ENCODE measurements at places on chromosomes 6 and 20.

GRCh38 chr6:11538052-11538818 lies 686 bp downstream of the TMEM170B start:
- DNase-seq = peak; percentile 30

DNA sequence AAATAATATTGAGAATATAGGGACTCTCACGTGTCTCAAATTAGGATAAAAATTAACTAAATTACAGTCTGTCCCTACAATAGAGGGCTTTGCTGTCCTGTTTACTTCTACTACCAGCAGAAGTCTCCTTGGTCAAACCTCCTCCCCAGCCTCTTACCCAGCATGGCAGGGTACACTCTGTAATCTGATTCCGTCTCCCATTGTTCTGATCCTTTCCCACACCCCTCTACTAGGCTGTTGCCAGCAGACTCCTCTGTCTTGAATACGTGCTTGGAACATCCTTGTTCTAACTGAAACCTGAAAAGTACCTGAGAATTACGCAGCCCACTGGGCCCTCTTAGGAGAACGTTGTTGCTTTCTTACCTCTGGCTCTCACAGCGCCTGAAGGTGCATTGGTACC lies 112.2 kb upstream of the PREP start:
- no peak for DNase-seq

DNA sequence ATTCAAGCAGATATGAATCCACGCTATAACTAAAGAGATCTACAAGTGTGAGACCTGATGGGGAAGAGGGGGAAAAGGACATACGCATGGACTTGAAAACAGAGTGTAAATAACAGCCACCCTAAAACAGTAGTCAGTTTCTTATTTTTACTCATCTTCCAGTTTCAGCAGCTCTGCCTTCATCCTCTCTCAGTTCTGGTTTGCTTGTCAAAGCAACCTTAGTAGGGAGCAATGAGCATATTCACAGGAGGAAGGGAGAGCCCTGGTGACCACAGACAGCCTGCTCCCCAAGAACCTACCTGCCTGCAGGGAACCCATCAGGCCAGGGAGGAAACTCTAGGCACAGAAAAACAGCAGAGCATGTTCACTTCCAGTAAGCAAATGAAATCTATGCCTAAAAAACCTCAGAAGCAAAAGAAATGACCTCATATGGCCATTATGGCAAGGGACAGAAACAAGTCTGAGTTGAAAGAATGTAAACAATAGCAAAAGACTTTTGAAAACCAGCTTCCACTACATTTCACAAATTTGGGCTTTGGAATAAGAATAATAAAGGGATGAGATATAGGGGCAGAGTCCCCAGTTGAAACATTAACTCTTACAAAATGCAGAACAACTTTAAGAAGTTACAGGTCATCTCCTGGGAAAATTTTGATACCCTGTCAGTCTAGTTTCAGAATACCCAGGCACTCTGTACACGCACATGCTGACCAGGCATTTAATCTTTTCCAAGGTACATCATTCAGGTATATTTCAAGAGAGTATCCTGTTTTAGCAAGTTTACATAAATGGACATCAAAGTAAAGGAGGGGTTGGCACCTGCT lies 120.8 kb upstream of the BCLAF1 start:
- no peak for DNase-seq

DNA sequence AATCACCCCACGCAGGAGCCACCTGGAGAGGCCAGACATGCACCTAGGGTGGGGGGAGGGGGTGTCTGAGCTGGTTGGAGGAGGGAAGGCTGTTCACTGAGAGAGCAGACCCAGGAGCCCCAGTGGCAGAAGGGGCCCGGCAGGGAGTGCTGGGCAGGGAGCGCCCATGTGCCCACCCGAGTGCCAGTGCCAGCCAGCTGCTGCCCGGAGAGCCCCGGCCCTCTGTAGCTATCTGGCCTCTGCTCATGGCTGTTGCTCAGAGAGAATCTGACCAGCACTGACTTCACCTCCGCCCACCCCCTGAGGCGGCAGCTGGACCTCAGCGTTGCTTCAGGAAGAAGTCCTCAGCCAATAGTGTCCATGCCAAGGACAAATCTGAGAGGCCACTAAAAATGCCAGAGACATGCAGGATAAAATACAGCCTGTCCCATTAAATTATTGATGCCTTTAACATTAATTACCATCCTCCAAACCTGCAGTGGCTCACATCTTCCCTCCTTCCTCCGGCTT lies 22.8 kb downstream of the SLC17A9 start:
- no peak for DNase-seq

- DNase-seq = no peak
Measured at GRCh38 chr6:160160450-160160849, 38.8 kb downstream of the SLC22A1 start.

DNA sequence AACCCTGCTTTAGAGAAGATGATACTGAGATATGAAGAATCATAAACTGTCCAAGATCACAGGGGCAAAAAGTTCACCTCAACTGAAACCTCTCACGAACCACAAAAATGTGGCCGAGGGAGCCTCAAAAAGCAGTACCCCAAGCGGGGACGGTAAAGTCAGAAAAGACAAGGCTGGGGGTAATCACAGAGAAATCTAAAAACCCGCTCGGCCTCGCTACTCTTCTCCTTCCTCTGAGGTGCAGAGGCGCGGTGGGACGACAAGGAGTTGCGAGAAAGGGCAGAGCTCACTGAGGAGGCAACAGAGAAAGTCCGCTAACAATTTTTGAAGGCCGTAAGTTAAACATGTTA lies 356 bp upstream of the IRAK1BP1 start:
- no peak for DNase-seq
